LHCN-M2 (cell line): ENCODE measurements at places on chromosomes 7 and 10. TPM values are rescaled to one million over a fixed set of nuclear protein-coding genes. Genes with fewer than 3 reads are reported as not detected.

Gene ACTR3C
- total RNA-seq = not detected in 2 replicates

DNA sequence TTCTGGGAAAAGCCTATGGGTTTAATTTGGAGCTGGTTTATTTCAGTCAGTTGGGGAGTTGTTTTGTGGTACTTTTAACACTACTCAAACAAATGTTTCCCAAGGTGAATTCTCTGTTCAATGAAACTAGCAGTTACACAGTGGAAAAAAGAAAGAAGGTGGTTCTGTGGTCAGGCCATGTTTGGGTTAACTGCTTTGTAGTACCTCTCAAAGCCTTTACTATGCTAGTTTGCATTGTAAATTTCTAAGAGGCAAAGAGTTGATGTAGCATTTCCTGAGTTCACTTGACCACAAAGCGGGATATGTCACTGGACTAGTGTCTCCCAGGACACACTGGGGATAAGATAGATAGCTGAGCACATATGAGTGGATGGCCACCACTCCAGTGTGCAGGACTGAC, 145.4 kb downstream of the KIF20B start:
- no peak for DNase-seq

Gene GRM3
- not detected in 2 replicates for total RNA-seq

- peak; percentile 45 for DNase-seq
Measured at GRCh38 chr7:105399043-105399725, 10.5 kb upstream of the SRPK2 start.

DNA sequence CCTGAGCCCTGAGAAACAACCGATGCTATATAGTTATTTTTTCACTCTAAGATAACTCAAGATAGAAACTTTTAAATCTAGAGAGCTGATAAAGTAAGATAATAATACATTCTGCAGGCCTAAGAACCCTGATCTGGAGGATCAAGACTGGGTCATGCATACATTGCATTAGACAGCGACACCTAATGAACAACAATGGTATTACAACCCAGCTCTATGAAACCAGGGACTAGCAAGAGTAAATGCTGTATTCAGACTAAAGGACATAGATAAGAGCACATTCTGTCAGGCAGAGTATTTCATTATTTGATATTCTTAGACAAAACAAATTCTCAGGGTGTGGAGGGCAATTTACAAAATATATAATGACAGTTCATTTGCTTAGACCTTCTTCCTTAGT, 148.6 kb downstream of the GRK5 start:
- DNase-seq = peak; percentile 33

GRCh38 chr7:14806891-14807290, 95.7 kb downstream of the DGKB start:
- DNase-seq = peak; percentile 6

DNA sequence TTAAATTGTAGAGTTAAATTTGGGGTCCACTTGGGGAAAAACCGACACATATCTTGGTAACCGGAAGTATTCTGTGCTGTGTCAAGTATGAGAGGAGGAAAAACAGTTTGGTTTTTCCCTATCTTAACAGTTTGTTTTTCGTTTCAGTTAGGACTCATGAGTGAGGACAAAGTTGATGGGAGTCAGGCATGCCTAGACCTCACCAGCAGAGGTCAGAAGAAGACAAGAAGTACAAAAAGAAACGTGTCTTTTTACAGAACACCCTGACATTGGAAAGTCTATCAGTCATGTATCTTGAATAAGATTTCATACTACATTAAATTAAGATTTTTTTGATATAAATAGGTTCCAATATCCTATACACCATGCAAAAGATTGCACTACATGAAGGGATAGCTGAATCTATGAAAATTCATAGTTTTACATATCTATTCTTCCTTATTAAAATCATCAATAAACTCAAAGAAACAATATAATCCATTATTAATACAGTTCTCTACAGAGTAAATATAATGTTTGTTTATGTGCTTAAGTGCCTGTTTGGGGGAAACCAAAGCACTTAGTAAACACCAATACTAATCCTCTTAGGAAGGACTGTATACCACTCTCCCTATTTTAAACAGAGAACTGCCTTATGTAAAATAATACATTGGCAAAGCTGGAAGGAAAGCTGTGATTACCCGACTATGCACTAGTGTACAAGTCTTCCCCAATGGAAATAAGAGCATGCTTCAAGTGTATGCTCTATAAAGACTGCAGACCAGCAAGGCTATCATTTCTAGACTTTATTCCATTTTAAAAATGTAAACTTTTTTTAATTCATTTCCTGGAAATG, 95.6 kb downstream of the USP6NL start:
- DNase-seq = peak; percentile 54

Gene NAT16
- not detected in 2 replicates for total RNA-seq

Gene ANKRD30A
- total RNA-seq = not detected in 2 replicates

DNA sequence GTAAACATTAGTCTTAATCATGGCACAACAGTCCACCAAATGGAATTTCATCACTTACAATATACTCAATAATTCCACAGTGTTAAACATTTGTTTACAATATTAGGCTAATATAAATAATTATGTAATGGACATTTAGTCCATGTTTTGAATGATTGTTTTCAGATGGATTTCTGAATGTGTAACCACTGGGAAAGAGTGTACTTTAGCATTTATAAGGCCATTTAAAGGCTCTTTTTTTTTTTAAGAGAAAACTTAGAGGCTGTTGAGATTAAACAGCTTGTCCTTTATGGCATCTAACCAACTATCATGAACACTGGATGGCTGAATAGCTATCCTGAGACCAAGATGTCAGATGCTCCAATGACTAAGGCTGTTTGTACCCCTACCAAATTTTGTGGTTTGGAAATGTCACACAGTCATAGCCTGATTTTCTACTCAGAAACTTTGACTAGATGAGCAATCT, 248.3 kb upstream of the GLI3 start:
- DNase-seq = no peak

- DNase-seq = no peak
Measured at GRCh38 chr7:78225534-78225933, 427.0 kb downstream of the PHTF2 start.

GRCh38 chr7:39480901-39481300, 85.3 kb upstream of the YAE1 start:
- DNase-seq = no peak

DNA sequence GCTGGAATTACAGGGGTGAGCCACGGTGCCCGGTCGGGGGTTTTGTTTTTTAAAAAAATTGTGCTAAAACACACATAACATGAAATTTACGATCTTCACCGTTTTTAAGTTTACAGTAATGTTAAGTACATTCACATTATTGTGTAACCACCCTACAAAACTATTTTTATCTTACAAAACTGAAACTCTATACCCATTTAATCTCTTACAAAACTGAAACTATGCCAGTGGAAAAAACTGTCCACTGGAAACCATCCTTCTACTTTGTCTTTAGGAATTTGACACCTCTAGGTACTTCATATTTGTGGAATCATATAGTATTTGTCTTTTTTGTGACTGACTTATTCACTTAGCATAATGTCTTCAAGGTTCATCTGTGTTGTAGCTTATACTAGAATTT, 1.0 kb upstream of the PSMC2 start:
- DNase-seq = no peak

Gene SPDYE11
- not detected in 2 replicates for total RNA-seq

DNA sequence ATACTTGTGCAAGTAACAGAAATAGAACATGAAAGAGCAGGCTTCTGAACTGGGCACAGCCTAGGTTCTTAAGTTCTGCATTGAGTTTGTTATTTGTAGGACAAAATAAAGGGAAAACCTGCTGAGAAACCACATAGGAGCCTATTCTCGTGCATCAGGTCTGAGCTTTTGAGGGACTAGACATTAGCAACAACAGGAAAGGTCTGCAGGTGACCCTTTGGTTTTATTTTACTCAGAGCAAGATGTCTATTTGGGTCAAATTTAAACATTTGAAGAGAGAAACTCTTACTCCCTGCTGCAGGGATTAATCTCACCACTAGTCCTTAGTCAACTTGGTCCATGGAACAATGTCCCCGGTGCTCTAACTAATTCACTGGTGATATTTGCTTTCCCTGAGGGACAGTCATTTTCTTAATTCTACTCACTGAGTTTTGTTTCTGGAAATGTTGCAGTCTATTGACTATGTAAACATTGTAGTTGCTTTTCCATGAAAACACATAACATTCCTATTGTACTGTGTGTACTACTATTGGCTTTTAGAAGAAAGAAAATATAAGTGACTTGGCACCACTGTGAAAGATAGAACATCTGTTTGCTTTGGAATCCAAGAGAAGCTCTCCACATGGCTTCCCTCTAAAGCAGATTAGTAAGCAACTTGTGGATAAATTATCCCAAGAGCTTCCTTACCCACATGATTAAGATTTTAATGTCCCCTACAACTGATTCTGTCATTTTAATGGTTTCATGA, 108.2 kb downstream of the CHRM2 start:
- DNase-seq = peak; percentile 41

GRCh38 chr10:104862-105565, 30.2 kb upstream of the ZMYND11 start:
- no peak for DNase-seq

- DNase-seq = no peak
Measured at GRCh38 chr7:47400741-47401206, 181.1 kb downstream of the TNS3 start.

Gene C7orf33
- total RNA-seq = not detected in 2 replicates

Gene KCNMA1
- 27.4 and 28.6 TPM in 2 replicates for total RNA-seq

GRCh38 chr10:129799942-129800341, 164.1 kb downstream of the EBF3 start:
- DNase-seq = no peak

Gene ENTPD1
- total RNA-seq = 0.11 TPM in 1 of 2 replicates, not detected in the other

Gene MYO1G
- total RNA-seq = not detected in 2 replicates

Gene CHAT
- total RNA-seq = not detected in 2 replicates

- DNase-seq = no peak
Measured at GRCh38 chr7:139613971-139614411, 90.5 kb downstream of the CLEC2L start.

- DNase-seq = no peak
Measured at GRCh38 chr10:1766049-1766448, 28.7 kb upstream of the ADARB2 start.

DNA sequence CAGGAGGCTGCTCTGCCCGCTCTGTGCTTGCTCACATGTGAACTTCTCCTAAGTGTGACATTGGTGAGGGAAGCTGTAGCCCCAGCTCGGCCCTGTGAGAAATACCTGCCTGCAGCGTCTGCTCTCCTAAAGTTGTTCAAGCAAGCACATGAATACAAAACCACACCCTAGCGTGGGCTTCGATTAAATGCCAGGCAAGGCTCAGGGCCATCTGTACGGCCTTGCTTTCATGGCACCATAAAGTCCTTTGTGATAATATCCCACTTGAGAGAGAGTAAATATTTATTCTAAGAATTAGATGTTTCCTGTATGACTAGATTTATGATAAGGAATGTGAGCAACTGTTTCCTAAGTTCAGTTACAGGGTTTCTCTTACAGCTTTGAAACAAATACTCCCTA, 262.8 kb upstream of the KLF14 start:
- peak; percentile 54 for DNase-seq
